ENCODE measurements at places on chromosomes 3 and 15.
A peak's percentile ranks its signal among the peaks of the same experiment; 100 is the strongest.

- no peak for DNase-seq
These were observed 471.2 kb downstream of the MFSD1 start for GRCh38 chr3:159273070-159273469.

DNA sequence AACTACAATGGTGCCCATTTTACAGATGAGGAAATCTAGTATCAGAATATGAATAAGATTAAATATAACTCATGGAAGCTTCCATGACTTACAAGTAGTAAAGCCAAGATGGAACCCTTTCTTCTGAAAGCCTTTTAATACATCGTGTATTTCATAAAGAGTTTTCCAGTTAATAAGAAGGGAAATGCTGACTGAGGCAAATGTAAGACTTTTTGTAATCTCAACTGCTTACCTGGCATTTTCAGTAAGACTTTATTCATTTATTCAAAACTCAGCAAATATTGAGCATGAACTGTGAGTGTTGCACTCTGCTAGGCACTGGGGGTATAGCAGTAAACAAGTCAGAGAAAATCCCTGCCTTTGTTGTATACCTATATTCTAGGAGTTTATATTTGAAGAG is 256.4 kb upstream of the THRB start:
- no peak for DNase-seq

GRCh38 chr3:30749230-30749629 is 142.8 kb downstream of the TGFBR2 start:
- peak; percentile 29 for DNase-seq

DNA sequence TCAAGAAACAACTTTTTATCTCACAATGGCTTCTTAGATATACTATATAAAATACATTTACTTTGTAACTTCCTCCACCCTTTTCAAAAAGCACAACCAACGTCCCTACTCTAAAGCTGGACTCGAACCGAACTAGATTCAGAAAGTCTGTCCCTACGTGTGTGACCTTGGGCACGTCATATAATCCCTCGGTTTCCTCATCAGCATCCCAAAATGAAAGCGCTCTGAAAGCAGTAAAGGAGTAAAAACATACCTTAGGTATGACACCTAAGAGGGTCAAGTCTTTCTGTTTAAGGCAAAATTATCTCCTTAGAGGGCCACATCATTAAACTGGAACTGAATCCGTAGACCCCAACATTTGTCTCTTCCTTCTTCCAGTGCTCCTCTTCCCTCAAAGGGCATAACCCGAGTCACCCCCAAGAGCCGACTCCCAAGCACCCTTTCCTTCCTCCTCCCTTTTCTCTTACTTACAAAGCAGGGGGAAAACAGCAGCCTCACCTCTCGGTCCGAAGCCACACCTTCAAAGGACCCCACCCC is 663 bp downstream of the PDCD10 start:
- peak; percentile 73 for DNase-seq

DNA sequence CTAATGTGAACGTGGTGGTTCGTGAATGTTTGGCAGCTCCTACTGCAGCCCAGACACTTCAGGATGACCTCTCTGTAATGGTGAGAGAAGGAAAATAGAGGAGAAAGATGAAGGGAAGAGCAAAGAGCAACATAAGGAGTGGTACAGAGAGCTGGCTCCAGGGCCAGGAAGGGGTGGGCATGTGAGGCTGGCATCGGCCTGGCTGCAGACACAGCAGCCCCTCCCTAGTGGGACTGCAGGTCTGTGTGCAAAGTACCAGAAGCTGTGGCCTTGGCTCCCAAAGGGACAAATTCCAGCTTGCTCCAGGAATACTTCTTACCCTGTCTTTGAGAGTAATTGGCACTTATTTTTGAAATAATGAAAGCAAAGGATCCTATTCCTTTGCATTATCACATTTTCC is 10.0 kb downstream of the FSTL1 start:
- DNase-seq = no peak

GRCh38 chr3:139187154-139187553 is 142.5 kb upstream of the PRR23C start:
- DNase-seq = no peak

DNA sequence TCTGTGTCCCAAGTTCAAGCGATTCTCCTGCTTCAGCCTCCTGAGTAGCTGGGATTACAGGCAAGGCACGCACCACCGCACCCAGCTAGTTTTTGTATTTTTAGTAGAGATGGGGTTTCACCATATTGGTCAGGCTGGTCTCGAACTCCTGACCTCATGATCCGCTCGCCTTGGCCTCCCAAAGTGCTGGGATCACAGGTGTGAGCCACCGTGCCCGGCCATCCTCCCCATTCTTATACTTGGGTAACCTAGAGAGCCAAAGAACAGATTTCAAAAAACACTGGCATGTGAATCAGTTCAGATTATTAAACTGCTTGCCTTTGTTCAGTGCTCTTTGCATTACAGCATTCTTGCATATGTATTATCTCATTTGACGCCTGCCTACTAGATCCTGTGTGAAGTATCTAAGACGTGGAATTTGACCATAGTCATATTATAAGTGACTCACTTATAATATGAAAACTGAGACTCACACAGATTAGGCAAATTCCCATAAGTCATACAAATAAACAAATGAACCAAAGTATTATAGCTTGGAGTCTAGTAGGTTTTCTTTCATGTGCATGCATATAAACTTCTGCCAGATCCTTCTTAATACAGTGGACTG is 123.5 kb downstream of the UNC13C start:
- DNase-seq = no peak

- no peak for DNase-seq
These were observed 208.8 kb upstream of the IGF1R start for GRCh38 chr15:98439523-98439942.

GRCh38 chr3:190886945-190887344 is 24.5 kb upstream of the GMNC start:
- no peak for DNase-seq

Data from RKO (cell line).